T-helper 22 cell (primary cell): ENCODE measurements at places on chromosomes 1 and 21.

GRCh38 chr21:16330082-16330907 is 600.5 kb downstream of the USP25 start:
- DNase-seq: no peak

DNA sequence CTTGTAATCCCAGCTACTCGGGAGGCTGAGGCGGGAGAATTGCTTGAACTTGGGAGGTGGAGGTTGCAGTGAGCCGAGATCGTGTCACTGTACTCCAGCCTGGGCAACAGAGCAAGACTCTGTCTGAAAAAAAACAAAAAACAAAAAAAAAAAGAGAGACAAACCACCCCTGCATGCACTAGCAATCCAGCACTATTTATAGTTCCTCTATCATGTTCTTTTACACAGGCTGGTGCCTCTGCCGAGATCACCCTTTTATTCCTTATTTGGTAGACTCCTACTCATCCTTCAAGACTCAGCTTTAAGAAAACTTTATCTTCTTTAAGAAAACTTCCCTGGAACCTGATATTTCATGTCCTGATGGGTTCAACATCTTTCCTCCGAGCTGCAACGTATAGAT is 10.8 kb downstream of the FMO5 start:
- DNase-seq: no peak

GRCh38 chr1:62198781-62199125 is 4.1 kb downstream of the L1TD1 start:
- DNase-seq: no peak

- DNase-seq: no peak
These were observed 33.5 kb downstream of the CYYR1 start for GRCh38 chr21:26539566-26539965.

DNA sequence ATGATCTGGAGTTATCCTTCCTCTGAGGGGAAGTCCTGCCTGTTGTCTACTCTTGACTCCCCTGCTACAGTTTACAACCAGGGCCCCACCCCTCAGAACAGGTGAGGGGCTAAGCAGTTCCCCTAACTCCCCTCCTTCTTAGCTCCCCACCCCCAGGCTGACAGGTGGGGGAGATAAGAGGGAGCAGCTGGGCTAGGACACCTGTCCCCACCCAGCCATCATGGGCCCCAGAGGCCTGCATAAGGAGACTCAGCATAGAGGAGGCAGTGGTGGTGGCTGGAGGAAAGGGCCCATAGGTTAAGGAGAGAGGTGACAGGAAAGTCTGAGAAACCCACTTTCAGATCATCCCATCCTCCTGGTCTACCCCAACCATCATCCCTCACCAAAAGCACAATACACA is 6.8 kb downstream of the MEF2D start:
- no peak for DNase-seq

DNA sequence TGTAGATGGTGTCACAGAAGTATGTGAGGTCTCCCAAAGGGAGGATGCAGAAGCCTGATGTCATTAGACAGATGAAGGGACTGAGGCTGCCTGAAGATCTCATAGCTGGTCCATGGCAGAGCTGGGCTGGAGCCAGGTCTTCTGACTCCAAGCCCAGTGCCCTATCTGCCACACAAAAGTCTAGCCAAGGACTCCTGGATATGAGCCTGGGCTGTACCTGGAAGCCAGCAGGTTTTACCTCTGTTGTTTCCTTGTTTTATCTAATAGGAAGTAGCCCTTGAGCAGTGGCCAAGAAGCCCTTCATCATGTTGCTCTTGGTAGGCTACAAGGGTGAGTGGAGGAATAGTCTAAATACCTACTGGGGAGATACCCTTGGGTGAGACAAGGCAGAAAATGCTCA is 74.4 kb upstream of the SLC44A3 start:
- no peak for DNase-seq

GRCh38 chr1:57424231-57425027 is 569 bp upstream of the DAB1 start:
- no peak for DNase-seq

- no peak for DNase-seq
These were observed 20.4 kb downstream of the TINAGL1 start for GRCh38 chr1:31596737-31597097.

DNA sequence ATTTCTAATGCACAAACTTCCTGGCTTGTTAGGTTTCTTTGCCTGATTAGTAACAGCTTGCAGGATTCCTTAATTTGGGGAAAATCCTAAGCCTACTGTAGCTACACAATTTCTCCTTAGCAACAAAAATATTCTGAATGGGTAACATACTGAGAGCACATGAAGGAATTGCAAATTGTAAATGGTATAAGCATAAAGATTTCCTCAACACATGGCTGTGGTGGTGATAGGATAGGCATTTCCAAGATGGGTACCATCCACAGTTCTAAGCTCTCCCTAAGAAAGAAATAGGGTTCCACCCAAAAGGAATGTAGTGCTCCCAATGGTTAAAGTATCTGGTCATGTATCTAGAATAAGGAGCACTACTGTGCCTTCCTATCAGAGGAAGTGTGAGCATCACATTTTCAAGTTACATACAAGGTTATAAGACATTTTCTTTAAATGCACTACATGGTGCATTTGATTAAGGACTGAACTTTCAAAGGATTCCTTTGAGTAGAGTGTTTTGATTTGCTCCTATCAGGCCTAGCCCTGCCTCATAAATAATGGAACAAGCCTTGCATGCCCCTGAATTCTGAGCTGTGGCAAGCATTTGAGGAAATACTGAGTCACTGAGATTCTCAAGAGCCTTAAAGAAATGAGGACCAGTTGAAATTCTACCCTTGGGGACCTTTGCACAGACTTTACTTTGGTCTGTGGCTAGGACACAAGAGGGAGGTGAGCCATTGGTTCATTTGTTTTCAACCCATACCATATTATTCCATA is 286.4 kb downstream of the PTBP2 start:
- no peak for DNase-seq

DNA sequence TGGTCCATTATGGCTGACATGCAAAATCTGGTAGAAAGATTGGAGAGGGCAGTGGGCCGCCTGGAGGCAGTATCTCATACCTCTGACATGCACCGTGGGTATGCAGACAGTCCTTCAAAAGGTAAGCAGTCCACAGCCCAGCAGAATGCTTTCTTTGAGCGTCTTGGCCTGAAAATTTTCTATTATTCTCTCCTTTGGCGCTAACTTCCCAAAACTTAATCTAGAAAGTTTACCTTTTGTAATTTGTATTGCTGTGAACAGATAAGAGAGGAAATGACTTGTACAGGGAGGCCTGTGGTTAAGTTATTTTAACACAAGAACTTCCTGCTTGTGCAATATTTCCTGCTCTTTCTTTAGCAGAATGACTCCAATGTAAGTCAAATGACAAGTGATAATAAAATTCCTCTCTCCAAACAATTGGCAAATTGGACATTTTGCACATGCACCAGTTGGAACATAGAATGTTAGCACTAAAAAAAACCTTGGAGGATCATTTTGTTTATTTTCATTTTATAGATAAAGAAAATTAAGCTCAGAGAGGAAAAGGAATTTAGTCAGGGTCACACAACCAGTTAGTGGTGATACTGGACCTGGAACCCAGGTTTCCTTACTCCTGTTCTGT is 18.9 kb downstream of the CAP1 start:
- DNase-seq: no peak

DNA sequence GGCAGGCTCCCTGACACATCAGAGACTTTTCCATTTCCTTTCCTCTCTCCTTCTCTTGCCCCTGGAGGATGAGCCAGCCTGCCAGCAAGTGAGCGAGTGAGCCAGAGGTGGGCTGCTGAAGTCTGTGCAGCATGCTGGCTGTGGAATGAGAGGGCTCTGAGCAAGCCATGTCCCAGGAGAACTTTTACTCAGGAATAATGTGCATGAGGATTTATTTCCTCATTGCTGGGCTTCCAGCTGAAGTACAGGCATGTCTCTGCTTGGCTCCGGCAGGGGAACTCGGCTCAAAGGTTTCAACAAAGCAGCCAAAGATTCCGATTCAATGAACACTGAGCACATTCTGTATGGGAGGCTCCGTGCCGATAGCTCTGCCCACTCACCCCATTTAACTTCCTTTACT is 43.7 kb downstream of the UBIAD1 start:
- DNase-seq: no peak

DNA sequence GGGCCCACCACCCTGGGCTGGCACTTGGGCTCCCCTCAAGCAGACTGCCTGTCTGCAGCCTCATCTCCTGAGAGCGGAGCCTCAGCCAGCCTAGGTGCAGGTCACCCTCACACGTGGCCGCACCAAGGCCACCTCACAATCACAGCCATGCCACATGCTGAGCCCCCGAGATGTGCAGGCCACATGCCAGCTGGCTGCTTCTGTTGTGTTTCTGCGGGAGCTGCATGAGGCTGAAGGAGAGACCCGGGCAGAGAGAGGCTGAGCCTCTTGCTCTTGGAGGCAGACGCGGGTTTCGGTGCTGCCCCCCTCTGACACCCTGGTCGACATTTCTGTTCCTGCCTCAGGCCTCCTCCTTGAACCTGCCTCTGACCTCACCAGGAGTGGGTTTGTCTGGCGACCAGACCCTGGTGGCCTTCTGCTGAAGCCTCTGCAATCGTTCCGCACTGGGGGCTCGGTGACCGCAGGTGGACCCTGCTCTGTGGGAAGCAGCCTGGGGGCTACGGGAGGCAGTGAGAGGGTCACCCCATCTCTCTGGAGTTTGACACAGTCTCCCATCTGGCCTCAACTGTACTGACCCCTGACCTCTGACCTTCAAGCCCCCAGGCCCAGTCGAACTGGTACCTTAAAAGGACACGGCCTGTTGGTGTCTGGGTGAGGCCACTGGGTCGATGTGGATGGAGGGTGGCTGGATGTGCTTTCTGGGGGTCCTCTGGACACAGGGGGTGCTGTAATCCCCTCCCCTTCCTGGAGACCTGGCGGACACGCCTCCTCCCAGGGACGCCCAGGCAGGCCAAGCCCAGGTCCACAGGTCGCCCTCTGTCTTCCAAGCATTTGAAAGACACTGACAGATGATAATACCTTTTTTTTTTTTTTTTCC is 13.0 kb upstream of the C1orf174 start:
- no peak for DNase-seq

GRCh38 chr1:45093334-45093733 is 81.3 kb downstream of the UROD start:
- no peak for DNase-seq
